Activated CD4-positive, alpha-beta T cell treated with anti-CD3 and anti-CD28 coated beads for 48 hours (primary cell): ENCODE measurements at places on chromosomes 5 and 9.

GRCh38 chr5:127761869-127762268 lies 58.7 kb downstream of the CCDC192 start:
- DNase-seq: no peak

DNA sequence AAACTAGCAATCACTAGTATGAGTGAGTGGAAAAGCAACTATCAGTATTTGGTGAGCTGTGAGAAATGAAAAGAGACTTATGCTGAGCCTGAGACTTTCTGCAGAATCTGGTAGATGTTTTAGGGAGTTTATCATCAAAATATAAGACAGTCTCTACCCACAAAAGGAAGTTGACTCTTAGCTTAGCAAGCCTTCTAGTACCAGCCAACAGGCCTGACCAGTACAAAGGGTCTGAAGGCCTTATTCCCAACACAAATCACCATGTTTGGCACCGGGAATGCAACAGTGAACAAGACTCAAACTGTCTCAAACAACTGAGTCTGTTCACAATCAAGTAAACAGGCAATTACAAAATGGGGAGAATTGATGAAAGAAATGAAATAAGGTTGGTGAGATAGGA lies 244.4 kb downstream of the CWC27 start:
- DNase-seq: no peak

DNA sequence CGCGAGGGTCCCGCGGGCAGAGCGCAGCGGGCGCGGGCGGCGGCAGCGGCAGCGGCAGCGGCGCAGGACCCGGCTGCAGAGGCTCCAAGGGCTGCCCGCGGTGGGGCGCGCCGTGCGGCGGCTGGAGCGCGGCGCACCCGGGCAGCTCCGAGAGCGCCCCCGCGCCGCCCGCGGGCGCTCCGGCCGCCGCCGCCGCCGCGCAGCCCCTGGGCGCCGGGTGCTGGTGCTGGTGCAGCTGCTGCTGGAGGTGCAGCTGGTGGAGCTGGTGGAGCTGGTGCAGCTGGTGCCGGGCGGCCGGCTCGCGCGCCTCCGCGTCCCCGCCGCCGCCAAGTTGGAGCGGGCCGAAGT lies 644 bp downstream of the IER5L start:
- no peak for DNase-seq

DNA sequence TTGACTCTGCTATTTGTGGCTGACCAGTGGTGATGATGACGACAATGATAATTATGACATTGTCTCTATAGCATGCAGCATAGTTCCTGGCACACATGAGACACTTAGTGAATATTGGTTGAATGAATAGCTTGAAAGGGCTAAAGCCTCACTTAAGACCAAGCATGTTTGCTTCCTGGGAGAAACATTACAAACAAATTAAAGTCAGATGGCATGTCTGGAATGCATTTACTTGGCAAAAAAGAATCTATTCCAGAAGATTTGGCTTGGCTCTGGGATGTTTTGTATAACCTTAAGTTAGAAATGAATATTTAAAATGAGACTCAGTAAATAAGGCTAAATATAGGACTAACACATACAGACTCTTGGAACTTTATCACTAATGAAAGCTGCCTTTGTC lies 21.6 kb downstream of the GAS1 start:
- no peak for DNase-seq

DNA sequence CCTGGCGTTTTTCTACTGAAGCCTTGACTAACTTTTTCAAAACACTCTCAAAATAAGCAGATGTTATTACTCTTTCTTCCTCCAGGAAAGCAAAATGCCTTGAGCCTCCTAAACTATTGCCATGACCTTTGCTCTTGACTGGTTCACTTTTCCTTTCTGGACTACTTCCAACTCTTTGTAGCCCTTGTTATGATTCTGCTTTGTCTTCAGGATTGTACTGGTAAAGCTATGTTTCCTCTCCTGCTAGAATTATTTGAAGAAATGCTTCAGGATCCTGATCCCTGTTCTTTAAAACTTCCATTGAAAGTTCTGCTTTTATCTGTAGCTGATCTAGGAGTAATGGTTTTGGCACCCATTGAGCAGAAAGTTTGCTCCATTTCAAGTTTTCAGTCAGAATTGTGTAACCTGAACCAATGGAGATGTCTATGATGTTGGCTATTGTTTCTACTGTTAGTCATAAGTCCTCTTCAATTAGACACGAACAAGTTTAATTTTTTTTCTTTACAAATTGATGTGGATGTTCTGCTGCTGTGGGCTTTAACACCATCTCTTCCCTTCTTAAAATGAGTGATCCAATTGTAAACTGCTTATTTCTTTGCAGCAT lies 1356.4 kb downstream of the EFNA5 start:
- DNase-seq: no peak
